ENCODE measurements at places on chromosomes 6 and 20. TPM values are rescaled to one million over a fixed set of nuclear protein-coding genes. Genes with fewer than 3 reads are reported as not detected.

GRCh38 chr6:29171736-29172135, 1.0 kb downstream of the OR2J2 start:
- H3K36me3 ChIP-seq, result no peaks in the 10 kb centered on the region
- H3K27me3 ChIP-seq, result no peaks in the 10 kb centered on the region
- DNase-seq, result no peak
- no peaks in the 10 kb centered on the region for H3K4me1 ChIP-seq
- H3K27ac ChIP-seq, result no peak overlapping the region
- H3K4me3 ChIP-seq, result no peak overlapping the region

DNA sequence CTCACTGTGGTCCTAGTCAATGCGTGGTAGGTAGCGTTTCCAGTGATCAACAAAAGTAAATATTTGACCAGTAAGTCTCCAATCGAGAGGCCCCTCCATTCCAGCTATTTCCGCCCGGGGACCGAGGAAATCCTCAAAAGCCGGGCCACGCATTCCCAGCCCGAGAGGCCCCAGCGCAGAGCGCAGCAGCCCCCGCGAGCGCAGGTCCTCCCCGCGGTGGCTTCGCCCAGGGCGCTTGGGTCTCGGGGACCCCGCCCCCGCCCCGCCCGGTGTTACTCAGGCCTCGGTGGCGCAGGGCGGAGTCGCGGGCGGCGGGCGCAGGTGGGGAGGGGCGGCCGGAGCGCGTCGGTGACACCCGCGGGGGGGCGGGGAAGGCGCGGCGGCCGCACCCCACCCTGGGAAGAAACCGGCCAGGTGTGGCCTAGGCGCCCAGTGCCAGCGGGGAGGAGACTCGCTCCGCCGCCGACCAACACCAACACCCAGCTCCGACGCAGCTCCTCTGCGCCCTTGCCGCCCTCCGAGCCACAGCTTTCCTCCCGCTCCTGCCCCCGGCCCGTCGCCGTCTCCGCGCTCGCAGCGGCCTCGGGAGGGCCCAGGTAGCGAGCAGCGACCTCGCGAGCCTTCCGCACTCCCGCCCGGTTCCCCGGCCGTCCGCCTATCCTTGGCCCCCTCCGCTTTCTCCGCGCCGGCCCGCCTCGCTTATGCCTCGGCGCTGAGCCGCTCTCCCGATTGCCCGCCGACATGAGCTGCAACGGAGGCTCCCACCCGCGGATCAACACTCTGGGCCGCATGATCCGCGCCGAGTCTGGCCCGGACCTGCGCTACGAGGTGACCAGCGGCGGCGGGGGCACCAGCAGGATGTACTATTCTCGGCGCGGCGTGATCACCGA, at the start of gene DSP:
Gene DSP, plus strand, starts transcription at position 497 of the 890 bp plus-strand sequence. Its CDS starts 245 bp downstream, at position 742.
- peak; percentile 73 for DNase-seq
- H3K27ac ChIP-seq, result no peak within 1 kb of the TSS
- H3K4me1 ChIP-seq, result peaks cover 25% of the 10 kb centered on the region
- peaks cover 46% of the 10 kb centered on the region for H3K27me3 ChIP-seq

DNA sequence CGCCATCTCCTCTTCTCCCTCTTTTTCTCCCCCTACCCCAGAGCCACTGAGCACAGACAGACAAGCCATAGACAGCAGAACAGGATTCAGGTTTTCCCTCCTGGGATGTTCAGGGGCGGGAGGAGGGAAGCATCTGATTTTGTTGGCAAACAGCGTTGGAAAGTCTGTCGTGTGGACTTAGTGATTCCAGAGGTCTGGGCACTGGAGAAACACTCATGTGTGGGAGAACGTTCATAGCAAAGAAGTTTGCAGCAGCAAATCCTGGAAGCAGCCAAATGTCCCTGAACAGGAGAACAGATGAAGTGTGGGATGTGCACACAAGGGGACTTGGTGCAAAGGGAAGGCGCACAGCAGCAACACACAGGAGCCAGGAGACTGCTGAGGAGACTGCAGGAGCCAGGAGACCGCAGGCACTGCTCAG, 264.1 kb upstream of the CDYL start:
- H3K27ac ChIP-seq, result no peak overlapping the region
- H3K4me3 ChIP-seq, result no peak overlapping the region

DNA sequence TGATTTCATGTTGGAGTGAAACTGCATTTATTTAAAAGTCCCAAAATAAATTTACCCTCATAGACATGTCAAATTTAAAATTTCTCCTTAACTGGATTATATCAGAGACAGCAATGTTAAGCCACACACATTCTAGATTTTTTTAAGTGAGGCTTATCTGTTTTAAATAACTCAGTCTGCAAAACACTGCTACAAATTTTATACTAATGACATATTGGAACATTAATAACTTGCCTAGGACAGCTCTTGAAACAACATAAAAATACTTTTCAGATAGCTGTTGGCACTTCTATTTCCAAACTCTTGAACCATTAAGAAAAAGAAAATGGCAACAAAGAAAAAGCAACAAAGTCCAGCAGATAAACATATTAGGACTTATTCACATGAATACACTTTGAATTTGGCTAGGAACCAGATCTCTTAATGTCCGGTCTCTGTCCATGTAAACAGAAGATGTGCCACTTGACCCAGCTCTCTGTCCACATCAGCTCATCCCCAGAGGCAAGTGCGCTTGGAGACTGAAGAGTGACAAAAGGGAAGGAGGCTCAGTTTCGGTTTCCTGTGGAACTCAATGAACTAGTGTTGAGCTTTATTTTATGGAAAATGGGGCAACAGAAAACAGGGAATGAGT, 219.3 kb upstream of the THBS2 start:
- no peaks in the 10 kb centered on the region for H3K36me3 ChIP-seq
- no peak overlapping the region for H3K27ac ChIP-seq
- H3K27me3 ChIP-seq, result no peaks in the 10 kb centered on the region
- no peaks in the 10 kb centered on the region for H3K4me1 ChIP-seq
- H3K4me3 ChIP-seq, result no peak overlapping the region

- H3K27me3 ChIP-seq, result no peaks in the 10 kb centered on the region
- H3K27ac ChIP-seq, result no peak overlapping the region
- H3K36me3 ChIP-seq, result no peaks in the 10 kb centered on the region
- no peak overlapping the region for H3K4me3 ChIP-seq
- no peak for DNase-seq
- H3K4me1 ChIP-seq, result no peaks in the 10 kb centered on the region
Measured at GRCh38 chr6:72133324-72133723, 247.0 kb downstream of the RIMS1 start.

DNA sequence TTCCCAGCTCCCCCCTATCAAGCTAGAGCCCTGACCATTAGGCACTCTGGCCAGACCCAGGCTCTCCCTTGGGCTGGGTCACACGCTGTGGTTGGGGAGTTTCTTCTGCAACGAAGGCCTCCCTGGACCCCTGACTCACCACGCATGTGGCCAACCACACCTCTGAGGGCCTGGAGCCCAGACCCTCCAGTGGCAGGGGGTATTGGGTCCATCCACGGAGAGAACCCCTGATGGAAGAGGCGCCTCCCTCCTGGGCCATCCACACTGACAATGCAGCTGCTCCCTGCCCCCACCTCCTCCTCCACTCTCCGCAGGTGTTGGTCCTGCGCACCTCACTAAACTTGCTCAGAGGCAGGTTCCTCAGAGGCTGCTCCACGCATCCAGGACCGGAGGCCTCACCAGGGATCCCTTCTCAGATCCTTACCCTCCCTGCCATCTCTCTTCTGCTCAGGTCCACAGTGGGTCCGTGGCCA, 125.4 kb downstream of the RNASET2 start:
- no peaks in the 10 kb centered on the region for H3K27me3 ChIP-seq
- DNase-seq, result no peak
- H3K27ac ChIP-seq, result peak overlapping the region; percentile 34
- no peak overlapping the region for H3K4me3 ChIP-seq
- peaks cover 9% of the 10 kb centered on the region for H3K4me1 ChIP-seq
- no peaks in the 10 kb centered on the region for H3K36me3 ChIP-seq

DNA sequence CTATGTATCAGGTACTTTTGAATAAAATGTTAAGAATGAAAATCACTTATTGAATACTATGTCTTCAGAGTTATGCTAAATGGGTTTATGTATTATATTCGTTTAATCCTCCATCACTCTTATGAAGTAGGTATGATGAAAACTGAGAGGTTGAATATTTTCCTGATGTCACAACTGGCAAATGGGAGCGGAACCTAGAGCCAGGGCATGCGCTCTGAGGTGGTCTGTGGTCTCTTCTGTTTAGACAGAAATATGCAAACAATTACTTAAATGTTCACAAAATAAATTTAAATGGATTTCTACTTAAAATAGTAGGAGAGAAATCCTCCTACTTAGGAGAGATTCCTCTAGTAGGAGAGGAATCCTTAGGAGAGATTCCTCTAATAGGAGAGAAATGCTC, 21.3 kb upstream of the UTRN start:
- DNase-seq, result no peak
- no peak overlapping the region for H3K4me3 ChIP-seq
- no peaks in the 10 kb centered on the region for H3K27me3 ChIP-seq
- no peak overlapping the region for H3K27ac ChIP-seq

DNA sequence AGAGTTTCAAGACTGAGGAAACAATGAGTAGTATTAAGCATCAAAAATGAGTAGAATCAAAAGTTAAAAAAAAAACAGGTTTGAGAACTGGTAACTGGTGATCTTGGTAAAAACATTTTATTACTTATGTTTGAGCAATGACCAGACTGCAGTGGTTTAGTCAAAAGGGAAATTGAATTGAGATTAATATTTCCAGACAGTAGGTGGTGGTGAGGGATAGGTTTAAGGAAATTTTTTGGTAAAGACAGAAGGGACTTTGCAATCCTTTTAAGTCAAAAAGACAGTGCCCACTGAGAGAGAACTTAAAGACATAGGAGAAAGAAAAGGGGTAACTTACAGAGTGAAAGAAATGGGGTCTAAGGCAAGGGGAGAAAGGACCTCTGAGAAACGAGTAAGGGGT, 156.9 kb downstream of the ASCC3 start:
- H3K27ac ChIP-seq, result no peak overlapping the region
- peaks cover 7% of the 10 kb centered on the region for H3K36me3 ChIP-seq
- DNase-seq, result no peak
- H3K4me1 ChIP-seq, result no peaks in the 10 kb centered on the region
- H3K27me3 ChIP-seq, result no peaks in the 10 kb centered on the region
- no peak overlapping the region for H3K4me3 ChIP-seq

DNA sequence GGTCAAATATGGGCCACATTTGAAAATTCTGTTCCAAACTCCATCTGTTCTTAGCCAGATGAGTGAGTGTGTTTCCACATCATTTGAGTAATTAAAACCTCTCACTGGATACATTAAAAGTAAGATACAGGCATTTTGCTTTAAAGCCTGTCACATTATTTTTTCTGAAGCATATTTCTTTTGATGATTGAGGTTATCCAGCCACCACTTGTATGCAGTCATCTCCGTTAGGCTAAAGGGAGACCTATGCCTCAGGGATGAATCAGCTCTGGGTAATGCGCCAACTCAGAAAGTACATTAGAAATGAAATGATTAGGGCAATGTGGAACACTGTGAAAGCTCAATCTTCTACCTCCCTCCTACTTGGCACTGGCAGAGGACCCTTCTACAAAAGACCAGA, 90.7 kb downstream of the SNAP25 start:
- H3K27me3 ChIP-seq, result no peaks in the 10 kb centered on the region
- no peak for DNase-seq
- no peak overlapping the region for H3K4me3 ChIP-seq
- no peak overlapping the region for H3K27ac ChIP-seq
- no peaks in the 10 kb centered on the region for H3K36me3 ChIP-seq

Gene MUC21
- not detected for total RNA-seq

Gene MEI4
- not detected for total RNA-seq

Gene PLAGL1
- 36.0 TPM for total RNA-seq

Gene TREML1
- total RNA-seq, result not detected

Data from B cell (primary cell).